ENCODE measurements at places on chromosomes 5 and 9.

DNA sequence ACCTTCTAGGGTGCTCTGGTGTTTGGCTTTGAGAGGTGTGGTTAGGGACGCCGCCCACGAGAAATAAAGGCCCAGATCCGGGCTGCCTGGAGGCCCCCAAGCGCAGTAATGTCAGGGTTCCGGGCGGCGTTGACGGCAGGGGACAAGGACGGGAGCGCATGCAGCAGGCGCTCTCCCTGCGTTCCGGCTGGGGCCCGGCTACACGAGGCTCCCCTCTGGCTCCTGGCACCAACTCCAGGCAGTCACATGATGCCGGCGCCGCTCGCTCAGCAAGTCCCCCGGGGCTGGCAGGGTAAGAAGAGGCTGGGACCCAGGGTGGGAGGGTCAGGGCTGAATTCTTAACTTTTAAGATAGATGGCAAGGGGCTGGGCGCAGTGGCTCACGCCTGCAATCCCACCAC lies 28.1 kb downstream of the UBTD2 start:
- DNase-seq: no peak

GRCh38 chr9:116928884-116929283 lies 241.8 kb downstream of the TRIM32 start:
- no peak for DNase-seq

GRCh38 chr9:77856615-77857014 lies 175.0 kb downstream of the GNAQ start:
- DNase-seq: no peak

GRCh38 chr5:180646289-180646962 lies 3.0 kb downstream of the FLT4 start:
- DNase-seq: no peak

- DNase-seq: no peak
Measured at GRCh38 chr9:90290716-90291485, 351.7 kb downstream of the DIRAS2 start.

GRCh38 chr9:135463140-135463539 lies 16.4 kb upstream of the PPP1R26 start:
- no peak for DNase-seq

DNA sequence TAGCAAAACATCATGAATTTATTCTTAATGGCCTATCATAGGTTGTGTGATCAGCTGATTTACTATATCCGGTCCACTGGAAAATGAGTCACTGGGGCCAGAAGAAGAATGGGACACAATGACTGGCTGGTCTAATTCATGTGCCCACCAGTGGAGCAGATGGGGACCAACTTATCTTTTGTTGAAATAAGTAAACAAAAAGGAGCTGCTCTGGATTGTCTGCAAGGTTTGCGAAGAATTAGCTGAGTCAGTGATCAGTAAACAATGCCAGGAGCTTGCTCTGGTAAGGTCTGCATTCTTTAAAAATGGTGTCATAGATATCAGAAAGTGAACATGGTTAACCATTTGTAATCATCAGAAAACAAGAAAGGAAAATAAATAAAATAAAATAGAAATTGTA lies 128.0 kb downstream of the RASEF start:
- DNase-seq: no peak

- no peak for DNase-seq
Measured at GRCh38 chr5:42836070-42836769, 24.5 kb upstream of the SELENOP start.

- DNase-seq: peak; percentile 10
Measured at GRCh38 chr9:75027187-75028107, 646 bp downstream of the CARNMT1 start.

DNA sequence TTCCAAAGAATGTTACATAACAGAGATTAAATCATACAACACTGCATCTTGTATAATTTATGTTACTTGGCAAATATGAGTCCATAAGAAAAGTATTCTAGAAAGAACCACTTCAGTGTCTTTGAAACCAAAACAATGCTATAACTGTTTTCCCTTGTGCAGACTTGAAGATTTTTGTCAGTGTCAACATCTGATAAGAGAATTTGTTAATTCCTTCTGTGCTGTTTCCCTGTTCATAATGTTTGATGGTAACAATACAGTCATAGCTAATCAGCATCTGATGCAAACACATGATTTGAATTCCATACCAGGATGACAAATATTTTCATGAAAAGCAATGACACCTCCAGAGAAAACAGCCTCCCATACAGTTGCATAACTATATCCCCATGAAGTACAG lies 306.8 kb downstream of the SEMA5A start:
- DNase-seq: no peak

DNA sequence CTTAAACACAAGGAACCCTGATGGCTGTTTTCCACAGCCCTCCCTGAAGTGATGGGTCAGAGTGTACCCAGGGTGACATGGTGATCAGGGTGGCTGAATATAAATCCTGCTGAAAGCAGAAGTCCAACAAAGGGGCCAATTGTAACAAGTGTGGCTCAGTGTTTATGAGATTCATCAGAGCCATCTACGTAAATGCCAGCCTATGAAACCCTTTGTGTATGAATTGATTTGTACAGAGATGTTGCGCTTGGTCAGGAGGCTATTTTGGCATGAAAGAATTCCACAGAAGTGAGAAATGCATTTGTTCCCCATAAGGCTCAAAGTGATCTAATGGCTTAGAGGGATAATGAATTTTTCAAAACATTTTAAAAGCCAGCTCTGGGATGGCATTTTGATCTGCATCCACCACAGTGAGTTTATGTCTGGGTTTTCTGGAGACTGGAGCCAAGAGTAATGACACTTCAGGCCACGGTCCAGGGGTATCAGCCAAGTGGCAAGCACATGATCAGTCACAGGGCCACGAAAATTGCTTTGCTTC lies 12.4 kb downstream of the PRUNE2 start:
- DNase-seq: no peak

DNA sequence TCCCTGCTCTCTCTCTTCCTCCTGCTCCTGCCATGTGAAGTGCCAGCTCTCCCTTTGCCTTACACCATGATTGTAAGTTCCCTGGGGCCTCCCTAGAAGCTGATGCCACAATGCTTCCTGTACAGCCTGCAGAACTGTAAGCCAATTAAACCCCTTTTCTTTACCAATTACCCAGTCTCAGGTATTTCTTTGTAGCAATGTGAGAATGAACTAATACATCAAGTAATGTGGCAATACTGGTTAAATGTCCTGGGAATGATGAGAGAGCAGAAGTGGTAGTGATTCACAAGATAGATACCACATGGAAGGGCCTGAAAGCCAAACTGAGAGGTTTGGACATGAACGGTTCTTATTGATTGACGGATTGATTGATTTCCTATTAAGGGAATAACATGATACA lies 62.6 kb upstream of the IL12B start:
- DNase-seq: no peak

GRCh38 chr5:172646716-172647285 lies 5.7 kb downstream of the NEURL1B start:
- DNase-seq: no peak

GRCh38 chr5:43190755-43191603 lies 1.0 kb upstream of the NIM1K start:
- no peak for DNase-seq

DNA sequence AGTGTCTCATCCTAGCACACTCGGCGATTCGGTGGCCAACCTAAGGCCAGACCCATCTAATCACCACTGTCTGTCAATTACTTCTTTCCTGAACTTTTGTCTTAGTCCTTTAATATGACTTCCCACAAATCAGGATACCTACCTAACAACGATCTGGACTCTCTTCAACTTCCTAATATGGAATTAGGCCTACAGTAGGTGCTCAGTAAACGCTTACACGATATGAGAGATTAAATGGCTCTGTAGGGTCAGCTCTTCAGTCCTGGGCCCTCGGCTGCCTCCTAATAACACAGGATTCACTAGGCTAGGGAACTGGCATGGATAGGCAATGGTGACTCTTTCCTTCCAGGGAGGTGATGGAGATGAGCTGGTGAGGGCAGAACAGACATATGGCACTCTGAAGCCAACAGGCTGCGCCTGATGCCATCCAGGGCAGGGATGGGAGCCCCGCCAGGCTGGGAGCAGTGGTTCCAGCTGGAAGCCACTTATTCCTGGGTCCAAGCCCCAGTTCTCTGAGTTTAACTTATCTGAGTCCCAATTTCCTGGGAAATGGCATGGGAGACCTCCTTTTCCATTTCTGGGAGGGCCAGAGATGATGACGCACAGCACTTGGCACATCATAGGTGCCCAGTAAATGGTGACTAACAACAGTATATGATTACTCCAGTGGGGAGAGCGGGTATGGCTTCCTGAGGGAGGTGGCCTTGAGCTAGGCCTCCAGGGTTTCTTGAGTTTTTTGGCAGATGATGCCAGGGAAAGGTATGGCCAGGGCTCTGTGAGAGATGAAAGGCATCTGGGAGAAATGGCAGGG lies 7.3 kb downstream of the PDGFRB start:
- no peak for DNase-seq

- DNase-seq: no peak
Measured at GRCh38 chr5:15737036-15737821, 237.2 kb downstream of the FBXL7 start.

GRCh38 chr9:13437866-13438265 lies 158.4 kb upstream of the MPDZ start:
- DNase-seq: no peak

- no peak for DNase-seq
Measured at GRCh38 chr9:93133681-93134014, 403 bp downstream of the NINJ1 start.

DNA sequence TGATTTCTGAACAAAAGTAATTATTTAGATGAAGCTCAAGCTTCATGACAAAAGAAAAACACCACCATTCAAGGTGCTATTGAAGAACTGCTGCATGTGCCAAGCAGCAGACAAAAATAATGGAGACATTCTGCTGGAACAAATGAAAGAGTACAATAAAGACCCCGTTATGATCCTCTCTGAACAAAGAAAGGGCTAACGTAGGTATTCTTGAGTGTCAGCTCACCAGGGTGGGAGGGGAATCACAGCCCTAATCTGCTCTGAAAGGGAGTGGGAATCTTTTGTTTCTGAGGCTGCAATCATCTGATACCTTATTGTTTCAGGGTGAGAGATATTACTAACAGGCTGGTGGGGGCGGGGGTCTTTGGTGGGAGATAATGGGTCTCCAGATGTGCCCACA lies 15.4 kb downstream of the CEMIP2 start:
- DNase-seq: no peak

DNA sequence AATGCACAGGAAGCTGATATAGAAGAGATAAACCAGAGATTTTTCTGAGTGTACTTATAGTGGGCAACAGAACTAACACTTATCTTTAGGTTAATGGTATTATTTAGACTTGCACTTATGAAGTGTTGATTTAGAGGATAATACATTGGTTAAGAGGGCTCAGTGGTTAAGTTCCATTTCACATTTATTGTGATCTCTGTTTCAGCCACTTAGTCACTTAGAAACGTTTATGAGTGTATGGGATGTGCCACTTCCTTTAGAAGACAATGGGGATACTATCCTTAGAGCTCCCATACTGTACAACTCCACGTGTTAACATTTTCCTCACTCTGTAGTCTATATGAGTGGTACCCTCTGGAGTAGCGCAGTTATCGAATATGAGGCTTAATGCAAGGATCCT lies 57.5 kb downstream of the PIP5K1B start:
- no peak for DNase-seq

GRCh38 chr9:123654218-123654993 lies 275.5 kb downstream of the DENND1A start:
- DNase-seq: no peak

- no peak for DNase-seq
Measured at GRCh38 chr5:123438902-123439301, 15.7 kb upstream of the CEP120 start.

DNA sequence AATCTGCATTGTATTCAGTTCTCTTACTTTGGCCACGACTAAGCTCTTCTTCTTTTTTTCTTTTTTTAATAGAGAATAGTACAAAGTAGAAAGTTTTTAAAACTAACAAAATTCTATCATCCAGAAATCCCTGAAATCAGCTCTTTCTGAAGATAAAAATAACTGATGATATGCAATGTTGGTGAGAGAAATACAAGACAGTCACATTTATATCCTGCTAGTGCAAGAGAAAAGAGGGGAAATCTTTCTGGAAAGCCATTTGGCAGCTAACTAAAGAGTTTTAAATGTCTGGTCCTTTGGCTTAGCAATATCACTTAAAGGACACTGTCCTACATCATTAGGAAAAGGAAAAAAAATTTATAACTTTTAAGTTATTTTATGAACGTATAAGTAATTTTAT lies 27.0 kb upstream of the FREM1 start:
- DNase-seq: no peak

- no peak for DNase-seq
Measured at GRCh38 chr9:20500101-20500500, 122.2 kb downstream of the MLLT3 start.

DNA sequence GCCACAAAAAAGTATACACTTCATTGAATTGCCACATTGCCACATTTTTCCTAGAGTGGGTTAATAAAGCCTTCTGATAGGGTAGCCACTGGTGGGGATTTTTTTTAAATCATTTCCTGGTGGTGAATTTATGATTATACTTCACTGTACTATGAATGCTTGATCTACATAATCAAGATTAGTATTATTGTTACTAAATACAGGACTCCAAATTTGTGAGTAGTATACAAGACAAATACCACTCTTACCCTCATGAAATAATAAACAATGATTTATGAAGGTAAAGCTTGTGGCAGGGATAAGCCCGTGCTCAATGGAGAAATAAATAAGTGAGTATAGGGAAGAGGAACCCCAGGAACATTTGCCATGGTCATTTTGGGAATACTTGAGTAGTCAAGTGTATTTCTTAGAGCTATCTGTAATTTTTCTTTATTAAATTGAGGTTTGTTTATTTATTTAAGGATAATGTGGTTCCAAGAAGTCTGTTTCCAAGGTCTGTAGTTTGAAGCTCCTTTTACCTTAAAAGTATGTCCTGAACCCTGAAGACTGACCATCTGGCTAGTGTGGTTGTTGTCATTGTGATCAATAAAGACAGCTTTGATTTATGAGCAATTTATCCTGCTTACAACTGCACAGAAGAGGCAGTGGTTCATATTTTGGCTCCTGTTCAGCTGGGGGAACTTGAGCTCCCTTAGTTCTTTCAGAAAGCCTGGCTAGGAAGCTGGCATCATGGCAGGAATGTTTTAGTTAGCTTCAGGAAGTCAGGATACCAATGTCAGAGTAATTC lies 118.6 kb downstream of the ZSWIM6 start:
- no peak for DNase-seq

GRCh38 chr5:177049285-177049684 lies 26.8 kb downstream of the ZNF346 start:
- DNase-seq: no peak

GRCh38 chr5:75335486-75335885 lies 1.5 kb upstream of the HMGCR start:
- no peak for DNase-seq

GRCh38 chr5:1414311-1415058 lies 30.8 kb downstream of the SLC6A3 start:
- DNase-seq: no peak

DNA sequence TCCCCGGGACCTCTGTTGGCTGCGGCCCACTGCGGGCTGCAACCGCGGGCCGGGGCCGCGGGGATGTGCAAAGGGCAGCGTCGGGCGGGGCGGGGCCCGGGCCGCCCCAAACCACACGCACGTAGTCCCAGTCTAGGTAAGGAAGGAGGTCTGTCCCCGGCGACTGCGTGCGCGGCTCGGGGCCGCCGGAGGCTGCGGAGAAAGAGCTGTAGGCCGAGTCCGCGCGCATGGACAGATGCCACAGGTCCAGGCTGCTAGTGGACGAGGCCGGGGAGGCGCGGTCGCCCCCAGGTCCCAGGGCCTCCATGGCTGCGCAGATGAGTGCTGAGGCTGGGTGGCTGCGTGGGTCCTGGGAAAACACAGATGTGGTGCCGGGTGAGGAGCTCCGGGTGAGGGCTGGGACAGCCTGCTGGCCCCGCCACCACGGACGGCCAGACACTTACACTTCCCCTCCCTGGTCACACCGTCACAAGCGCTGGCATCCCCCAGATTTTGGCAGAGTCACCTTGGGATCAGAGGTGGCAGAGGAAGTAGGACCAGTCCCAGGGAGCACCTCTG lies 4.5 kb downstream of the SHROOM1 start:
- no peak for DNase-seq
